Right cardiac atrium (tissue), 5 donors: ENCODE measurements at places on chromosomes 5 and 9. TPM values are rescaled to one million over a fixed set of nuclear protein-coding genes. Genes with fewer than 3 reads are reported as not detected.

DNA sequence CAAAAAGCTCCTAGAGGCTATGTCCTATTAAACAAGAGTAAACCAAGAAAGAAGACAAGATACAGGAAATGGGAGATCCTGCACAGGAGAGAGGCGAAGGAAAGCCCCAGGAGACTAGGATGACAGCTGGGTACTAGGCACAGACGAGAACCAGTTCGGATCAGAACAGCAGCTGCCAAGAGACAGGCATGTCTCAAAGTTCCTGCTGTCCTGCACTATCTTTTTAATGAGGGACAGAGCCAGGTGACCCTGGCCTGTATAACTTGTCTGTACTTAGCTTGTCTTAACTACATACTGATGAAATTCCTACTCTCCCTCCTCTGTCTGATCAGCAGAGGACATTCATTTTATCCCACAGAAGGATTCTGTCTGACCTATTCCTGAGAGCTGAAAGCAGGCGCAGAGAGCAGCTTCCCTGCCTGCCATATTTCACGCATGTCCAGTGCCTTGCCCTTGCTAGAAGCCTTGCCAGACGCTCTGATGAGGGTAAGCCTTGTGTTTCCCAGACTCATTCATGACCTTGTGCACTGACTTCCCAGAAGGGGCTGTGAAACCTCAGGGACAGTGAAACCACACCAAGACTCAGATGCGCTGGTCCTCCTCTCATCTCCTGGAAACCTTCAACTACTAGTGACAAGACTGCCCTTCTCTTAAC, 24.7 kb downstream of the TSC1 start:
- no peak for DNase-seq

The TMEM174 gene
- polyA plus RNA-seq = not detected

The TAF1L gene
- polyA plus RNA-seq = not detected

- no peak for DNase-seq
Measured at GRCh38 chr5:96922499-96923244, 13.2 kb upstream of the LNPEP start.

- no peak for DNase-seq
Measured at GRCh38 chr5:40485021-40485998, 194.4 kb upstream of the PTGER4 start.

The GRIN3A gene
- polyA plus RNA-seq = 0.09 TPM
